ENCODE measurements at places on chromosomes 5 and 9.

- no peaks in the 10 kb centered on the region for H3K36me3 ChIP-seq
- peak overlapping the region; percentile 19 for H3K4me3 ChIP-seq
- no peak overlapping the region for H3K27ac ChIP-seq
- no peaks in the 10 kb centered on the region for H3K27me3 ChIP-seq
- H3K4me1 ChIP-seq, result no peaks in the 10 kb centered on the region
These were observed 753 bp upstream of the STC2 start for GRCh38 chr5:173328844-173329490.

DNA sequence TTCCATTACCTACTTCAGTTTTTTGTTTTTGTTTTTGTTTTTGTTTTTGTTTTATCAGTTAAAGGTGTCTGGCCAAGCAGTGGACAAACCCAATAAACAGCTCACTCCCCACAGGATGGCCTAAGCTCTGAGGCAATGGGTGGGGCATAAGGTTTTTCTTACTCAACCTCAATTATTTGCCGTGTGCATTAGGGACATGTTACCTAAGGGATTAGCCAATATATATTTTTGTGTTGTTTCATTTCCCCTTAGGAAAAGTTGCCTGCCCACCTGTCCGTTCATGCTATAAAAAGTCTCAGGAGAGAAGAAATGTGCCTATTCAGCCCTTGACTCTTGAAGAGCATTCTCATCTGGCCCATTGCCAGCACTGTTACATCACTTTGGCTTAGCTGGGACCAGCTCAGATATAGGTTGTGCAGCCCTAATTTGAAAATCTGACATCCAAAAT lies 7.3 kb downstream of the SH3RF2 start:
- H3K27me3 ChIP-seq, result no peaks in the 10 kb centered on the region
- H3K27ac ChIP-seq, result peak overlapping the region; percentile 24

GRCh38 chr5:171614971-171615653 lies 170.5 kb upstream of the SMIM23 start:
- no peak overlapping the region for H3K4me3 ChIP-seq
- no peaks in the 10 kb centered on the region for H3K27me3 ChIP-seq
- H3K36me3 ChIP-seq, result no peaks in the 10 kb centered on the region
- H3K4me1 ChIP-seq, result no peaks in the 10 kb centered on the region
- DNase-seq, result no peak

DNA sequence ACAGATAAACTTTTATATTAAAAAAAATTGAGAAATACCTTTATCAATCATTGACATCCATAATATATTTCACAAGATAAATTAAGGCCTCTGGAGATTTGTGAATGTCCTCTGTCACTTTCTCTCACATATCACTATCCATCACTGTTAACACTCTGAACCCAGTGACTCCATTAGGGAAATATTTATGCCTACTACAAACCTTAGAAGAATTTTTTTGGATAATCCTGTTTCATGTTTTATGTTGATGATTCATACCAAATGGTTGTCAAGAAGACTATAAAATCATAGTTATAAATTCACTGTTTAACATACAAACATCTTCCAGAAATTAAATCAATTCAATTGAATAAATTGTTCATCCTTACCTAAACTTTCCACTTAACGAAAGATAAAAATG lies 357.6 kb upstream of the CDH10 start:
- no peak for DNase-seq
- H3K4me3 ChIP-seq, result no peak overlapping the region
- no peaks in the 10 kb centered on the region for H3K36me3 ChIP-seq
- no peak overlapping the region for H3K27ac ChIP-seq
- no peaks in the 10 kb centered on the region for H3K4me1 ChIP-seq
- no peaks in the 10 kb centered on the region for H3K27me3 ChIP-seq

GRCh38 chr5:53073348-53073747 lies 36.2 kb downstream of the MOCS2 start:
- H3K4me3 ChIP-seq, result no peak overlapping the region
- H3K27ac ChIP-seq, result no peak overlapping the region
- no peaks in the 10 kb centered on the region for H3K36me3 ChIP-seq
- no peaks in the 10 kb centered on the region for H3K4me1 ChIP-seq
- no peaks in the 10 kb centered on the region for H3K27me3 ChIP-seq
